ENCODE measurements at places on chromosomes 2 and 18.

GRCh38 chr2:168727904-168728470 lies 74.5 kb upstream of the NOSTRIN start:
- no peak for DNase-seq

GRCh38 chr2:144078802-144079724 lies 440.9 kb downstream of the ZEB2 start:
- DNase-seq, result no peak

GRCh38 chr2:233838726-233839446 lies 15.4 kb downstream of the HJURP start:
- no peak for DNase-seq

DNA sequence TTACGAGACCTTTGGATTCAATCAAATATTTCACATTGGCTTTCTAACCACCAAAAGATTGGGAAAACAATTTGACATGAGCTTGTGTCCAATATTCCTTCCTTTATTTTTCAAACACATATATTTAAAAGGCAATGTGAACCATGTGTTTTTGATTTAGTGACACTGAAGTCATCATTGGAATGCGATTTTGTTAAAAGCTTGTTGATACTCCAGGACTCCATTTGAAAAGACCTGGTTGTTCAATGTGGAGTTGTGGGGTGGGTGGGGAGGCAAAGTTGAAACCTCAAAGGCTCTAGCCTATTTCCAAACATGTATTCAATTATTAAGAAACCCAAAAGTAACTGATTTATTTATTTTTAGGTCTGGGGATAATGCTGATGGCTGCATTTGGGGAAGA lies 114.1 kb upstream of the TRIB2 start:
- peak; percentile 63 for DNase-seq

DNA sequence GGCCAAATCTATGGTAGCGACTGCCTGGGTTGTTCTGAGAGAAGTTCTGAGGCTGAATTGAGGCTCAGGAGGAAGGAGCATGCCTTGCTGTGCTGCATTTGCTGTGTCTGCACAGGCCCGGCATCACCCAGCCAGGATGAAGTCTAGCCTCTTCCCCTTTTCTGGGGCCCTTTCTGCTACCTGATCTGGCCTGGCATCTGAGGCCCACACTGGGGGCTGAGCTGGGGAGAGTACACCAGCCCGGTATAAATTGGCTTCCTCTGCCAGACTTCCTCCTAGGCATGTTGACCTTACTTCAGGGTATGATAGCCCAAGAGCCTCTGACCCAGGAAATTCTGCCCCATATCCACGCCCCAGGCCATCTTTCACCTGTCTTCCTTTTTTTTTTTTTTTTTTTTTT lies 30.0 kb downstream of the MRPL35 start:
- no peak for DNase-seq

DNA sequence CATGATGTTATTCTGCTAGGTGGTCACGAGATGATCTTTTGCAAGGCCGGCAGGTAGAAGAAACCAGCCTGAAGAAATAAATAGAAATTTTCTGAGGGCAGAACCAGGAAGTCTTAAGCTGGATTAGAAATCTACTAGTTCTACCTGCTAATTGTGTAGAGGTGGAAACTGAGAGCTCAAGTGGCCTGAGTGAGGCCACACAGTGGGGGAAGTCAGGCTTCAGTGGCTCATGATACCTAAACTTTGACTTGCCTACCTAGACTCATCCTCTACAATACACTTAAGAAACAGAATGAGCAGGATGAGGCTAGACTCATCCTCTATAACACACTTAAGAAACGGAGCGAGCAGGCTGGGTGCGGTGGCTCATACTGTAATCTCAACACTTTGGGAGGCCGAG lies 134.9 kb upstream of the NDUFV2 start:
- no peak for DNase-seq

- DNase-seq, result peak; percentile 26
Measured at GRCh38 chr2:112493048-112493447, 11.1 kb downstream of the TTL start.

DNA sequence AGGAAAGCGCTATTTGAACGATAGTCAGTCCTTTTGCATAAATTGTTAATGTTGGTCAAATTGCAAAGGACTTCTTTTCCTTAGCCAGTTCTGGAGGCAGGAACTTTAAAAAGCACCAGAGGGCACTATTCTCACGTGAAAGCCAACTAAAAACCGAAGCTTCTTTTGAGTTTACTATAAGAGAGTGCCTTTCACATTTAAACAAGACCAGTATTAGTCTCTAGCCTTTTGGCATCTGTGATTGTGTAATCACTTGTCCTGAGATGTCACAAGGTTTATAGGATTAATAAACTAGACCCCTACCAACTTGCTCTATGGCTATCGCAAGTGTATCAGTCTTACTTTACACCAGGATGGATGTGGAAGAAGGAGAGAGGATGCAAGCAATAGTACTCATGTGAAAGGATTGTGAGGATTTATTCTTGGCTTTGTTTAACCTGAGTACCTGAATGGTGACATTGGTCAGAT lies 14.4 kb upstream of the STAT4 start:
- DNase-seq, result peak; percentile 77

DNA sequence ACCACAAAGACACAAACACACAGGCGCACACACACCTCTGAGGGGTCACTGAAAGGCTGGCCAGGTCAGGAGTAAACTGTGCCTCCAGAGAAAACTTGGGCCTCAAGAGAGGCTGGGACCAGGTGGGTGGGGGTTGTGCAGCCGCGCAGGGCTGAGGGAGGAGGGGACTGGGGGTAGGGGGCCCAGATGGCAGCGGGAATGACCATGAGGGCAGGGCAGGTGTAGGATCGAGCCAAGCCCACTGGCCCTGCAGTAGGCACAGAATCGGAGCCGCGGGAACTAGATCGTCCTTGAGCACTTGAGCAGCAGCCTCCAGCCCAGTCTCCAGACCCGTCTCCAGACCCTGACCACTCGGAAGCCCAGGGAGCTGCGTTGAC lies 36.8 kb downstream of the ANKMY1 start:
- DNase-seq, result no peak

DNA sequence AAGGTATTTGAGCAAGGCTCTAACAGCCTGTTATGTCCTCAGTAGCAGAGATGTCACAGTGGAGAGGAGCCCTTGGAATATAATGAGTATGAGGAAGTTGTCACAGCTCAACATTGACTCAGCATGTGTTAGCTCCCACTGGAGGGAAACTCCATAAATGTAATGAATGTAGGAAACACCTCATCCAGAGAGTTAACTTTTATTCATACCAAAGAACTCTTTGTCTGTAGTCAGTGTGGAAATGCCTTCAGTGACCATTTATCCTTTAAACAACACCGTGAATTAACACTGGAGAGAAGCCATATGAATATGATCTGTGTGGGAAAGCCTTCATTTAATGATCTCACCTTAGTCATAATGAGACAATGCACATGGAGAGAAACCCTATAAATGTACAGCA lies 59.7 kb downstream of the CYP1B1 start:
- peak; percentile 10 for DNase-seq

- peak; percentile 54 for DNase-seq
Measured at GRCh38 chr2:207528980-207529329, 807 bp upstream of the CREB1 start.

Data from foreskin fibroblast (primary cell).